ENCODE measurements at places on chromosomes 5 and 9.

DNA sequence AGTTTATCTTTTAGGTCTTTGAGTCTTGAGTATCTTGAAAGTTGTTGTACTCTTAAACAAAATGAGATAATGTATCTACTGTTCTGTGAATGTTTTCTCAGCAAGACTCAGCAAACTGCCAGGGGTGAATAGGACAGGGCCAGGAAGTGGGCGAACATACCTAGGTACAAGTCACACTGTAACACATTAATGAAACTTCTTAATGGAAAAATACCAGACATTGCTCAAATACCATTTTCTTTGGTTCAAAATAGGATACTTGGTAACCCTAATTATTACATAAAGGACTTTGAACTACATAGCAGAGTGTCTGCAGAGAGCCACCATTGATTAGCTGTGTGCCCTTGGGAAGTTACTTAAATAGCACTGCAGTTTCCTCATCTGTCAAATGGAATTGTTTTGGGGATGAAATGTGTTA lies 197.5 kb downstream of the ARHGEF28 start:
- no peak for DNase-seq

DNA sequence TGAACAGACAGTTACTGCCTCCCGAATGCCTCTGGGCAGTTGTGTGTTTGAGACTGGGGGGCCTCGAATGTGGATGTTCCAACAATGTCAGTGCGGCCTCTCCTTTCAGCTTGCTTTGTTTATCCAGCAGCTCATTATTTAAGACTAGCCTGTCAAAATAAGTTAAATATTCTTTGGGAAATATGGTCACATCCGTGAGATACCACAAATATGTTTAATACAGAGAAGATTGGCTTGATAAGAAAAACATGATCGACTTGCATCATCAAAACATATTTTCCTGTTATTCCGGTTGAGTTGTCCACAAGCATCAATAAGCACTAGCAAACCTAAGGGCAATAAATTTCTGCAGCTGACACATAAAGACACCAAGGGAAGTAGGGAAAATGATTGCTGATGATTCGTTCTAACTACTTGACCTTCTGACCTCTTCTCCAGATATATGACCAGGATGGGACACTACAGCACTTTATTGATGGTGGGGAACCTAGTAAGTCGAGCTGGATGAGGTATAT lies 66.5 kb downstream of the PRDM6 start:
- no peak for DNase-seq

DNA sequence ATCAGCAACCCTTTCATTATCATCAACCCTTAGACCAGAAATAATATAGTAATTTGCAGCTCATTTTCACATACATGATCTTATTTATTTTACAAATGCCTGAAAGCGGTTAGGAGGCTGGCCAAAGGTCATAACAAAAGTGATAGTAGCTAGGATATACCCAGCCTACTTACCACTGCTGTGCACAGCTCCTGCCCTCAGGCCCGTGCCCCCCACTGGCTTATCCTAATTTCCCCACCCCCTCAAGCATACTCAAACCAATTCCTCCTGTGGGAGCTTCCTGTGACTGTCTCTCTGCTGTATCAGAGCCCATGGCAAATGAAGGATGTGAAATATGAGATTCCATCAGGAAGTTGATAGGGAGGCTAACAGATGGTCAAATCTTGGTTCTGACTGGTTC lies 14.8 kb downstream of the FAM219A start:
- DNase-seq: no peak

- DNase-seq: no peak
Observed at GRCh38 chr5:116492776-116493175, 81.8 kb downstream of the SEMA6A start.

- DNase-seq: no peak
Observed at GRCh38 chr5:142861011-142861410, 90.8 kb downstream of the ARHGAP26 start.

GRCh38 chr9:117970276-117971050 lies 266.3 kb downstream of the TLR4 start:
- DNase-seq: no peak

- DNase-seq: peak; percentile 12
Observed at GRCh38 chr5:142472306-142472951, 147.6 kb upstream of the SPRY4 start.

GRCh38 chr5:110973510-110973909 lies 98.0 kb upstream of the TSLP start:
- DNase-seq: no peak

- DNase-seq: no peak
Observed at GRCh38 chr9:10059044-10059443, 553.8 kb downstream of the PTPRD start.

- no peak for DNase-seq
Observed at GRCh38 chr5:72433522-72433921, 73.7 kb downstream of the ZNF366 start.

DNA sequence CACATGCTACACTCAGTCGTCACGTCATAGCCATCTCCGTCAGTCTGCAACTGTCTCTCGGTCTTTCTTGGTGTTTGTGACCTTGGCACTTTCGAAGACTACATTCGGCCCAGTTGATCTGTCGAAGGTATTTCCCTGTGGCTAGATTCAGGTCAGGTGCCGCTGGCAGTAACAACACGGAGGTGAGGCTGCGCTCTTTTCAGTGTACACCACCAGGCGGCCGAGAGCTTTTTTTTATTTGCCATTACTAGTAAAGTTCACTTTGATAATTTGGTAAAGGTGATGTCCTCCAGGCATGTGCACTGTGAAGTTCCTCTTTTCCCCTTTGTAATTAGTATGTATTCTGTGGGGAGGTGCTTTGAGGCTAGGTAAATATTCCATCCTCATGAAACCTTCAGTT lies 49.7 kb downstream of the RNF130 start:
- no peak for DNase-seq

- DNase-seq: no peak
Observed at GRCh38 chr9:75019022-75019421, 9.1 kb downstream of the CARNMT1 start.

GRCh38 chr5:142095035-142095434 lies 13.5 kb upstream of the NDFIP1 start:
- DNase-seq: peak; percentile 61

GRCh38 chr5:122182491-122182921 lies 53.2 kb downstream of the ZNF474 start:
- DNase-seq: no peak

DNA sequence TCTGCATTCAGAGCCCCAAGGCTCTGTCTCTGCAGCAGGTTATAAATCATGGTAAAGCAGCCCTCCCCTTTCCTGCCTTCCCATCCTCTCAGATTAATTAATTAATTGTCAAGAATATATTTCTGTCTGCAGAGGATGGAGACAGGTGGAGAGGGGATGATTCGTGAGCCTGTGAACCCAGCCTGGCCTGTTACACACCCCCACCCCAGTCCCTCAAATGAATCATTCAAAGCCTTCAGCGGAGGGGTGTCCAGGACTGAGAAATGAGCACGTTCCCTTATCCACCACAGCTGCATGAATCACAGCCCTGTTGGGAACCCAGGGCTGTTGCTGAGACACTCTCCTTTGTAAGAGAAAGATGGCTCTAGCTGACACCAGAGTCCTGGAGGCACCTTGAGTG lies 56.0 kb downstream of the NIPAL4 start:
- no peak for DNase-seq

DNA sequence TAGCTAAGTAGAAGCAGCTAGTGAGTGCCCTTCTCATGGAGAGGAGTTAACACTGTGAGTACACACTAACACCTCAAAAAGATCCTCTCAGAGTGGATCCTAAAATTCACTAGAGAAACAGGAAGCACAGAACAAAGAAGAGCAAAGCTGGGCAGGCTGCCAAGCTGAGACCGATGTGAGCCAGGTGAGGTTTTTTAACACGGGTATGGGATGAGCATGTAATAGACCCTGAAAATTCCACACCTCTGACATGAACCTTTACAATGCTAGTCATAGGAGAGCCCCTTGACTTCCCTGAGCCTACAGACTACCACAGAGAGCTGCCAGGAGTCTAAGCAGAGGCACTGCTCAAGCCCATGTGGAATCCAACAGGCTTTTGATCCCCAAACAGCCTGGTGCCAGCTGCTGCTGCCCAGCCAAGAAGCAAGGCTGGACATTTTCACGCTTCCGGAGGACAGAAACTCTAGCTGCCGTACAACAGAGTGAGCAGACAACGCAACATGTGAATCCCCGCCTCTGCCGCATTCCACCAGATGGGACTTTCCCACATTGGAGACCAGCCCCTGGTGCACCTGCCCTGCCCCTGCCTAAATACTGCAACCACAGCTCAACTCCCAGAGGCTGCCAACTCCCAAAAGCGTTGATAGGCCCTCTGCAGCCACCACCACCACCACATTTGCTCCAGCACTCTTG lies 280.8 kb downstream of the CDH10 start:
- no peak for DNase-seq

- no peak for DNase-seq
Observed at GRCh38 chr9:113632776-113633590, 169.5 kb downstream of the RGS3 start.

GRCh38 chr5:138850865-138851435 lies 24.2 kb downstream of the LRRTM2 start:
- no peak for DNase-seq

DNA sequence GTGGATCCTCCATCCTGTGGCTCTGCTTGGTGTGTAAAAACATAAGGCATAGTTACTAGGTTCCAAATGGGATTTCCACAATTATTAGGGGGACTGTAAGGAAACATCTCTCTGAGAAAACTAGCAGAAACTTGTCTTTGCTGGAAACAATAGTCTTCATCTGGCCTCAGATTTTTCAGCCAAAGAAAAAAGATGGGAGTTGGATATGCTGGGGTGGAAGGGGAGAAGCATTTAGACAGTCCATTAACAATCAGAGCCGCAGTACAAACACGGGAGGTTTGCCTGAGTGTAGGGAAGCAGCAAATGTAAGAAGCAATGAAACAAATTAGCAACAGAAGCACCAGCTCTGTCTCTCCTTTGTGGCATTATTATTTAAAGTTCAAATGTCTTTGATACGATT lies 402.7 kb upstream of the ZNF608 start:
- DNase-seq: no peak

DNA sequence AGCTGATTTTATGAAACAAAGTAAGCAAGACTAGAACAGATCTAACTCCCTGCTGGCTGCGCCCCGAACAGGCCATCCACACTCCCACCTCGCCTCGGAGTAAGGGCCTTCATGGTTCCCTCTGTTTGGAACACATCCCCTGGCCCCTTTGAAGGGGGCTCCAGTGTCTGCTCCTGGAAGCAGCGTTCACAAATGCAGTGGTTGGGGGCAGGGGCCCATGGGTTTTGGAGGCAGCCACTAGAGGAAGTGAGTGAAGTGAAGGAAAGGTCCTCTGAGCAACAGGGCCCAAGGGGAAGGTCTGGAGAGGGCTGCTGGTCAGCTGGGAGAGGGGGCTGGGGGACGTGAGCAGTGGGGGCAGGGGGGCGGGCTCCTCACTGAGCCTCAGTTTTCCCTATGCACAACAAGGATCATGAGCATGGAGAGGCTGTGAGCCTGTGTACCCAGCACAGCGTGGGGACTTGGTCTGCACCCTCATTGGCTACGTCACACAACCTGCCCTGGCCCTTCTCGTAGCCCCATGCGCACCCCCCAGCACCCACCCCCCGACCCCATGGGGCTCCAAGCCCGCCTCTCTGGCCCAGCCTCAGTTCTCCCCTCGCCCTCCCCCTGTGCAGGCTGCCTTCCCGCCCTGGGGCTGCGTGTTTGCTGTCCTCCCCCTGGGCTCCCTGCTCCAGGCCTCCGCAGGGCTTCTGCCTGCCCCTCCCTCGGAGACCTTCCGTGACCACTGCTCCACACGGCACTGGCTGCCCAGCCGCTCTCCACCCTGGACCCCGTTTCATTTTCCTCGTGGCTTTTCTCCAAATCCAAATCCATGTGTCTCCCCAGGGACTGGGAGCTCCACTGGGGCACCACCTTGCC lies 39.5 kb downstream of the RASGEF1C start:
- no peak for DNase-seq

- no peak for DNase-seq
Observed at GRCh38 chr9:26326563-26326962, 566.0 kb downstream of the CAAP1 start.

GRCh38 chr5:146342519-146342881 lies 3.9 kb downstream of the POU4F3 start:
- DNase-seq: no peak

- no peak for DNase-seq
Observed at GRCh38 chr5:15827741-15828140, 327.8 kb downstream of the FBXL7 start.

GRCh38 chr9:137798901-137799629 lies 78.5 kb upstream of the CACNA1B start:
- no peak for DNase-seq

- DNase-seq: no peak
Observed at GRCh38 chr9:37575511-37575914, 667 bp downstream of the FBXO10 start.

DNA sequence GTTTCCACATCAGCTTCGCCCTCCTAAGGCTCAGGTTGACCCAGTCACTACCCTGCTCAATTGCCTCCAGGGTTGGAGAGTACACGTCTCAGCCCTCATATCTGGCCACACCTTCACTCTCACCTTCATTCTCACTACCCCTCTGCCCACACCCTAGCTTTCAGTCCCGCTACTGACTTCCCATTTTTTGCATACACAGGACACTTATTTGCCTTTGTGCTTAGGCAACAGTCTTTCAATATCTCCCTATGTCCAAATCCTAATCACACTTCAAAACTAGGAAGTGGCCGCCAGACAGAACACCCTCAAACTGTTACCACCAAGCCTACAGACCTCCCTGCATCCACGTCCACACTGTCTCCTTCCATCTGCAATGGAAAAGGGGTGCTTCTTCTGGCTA lies 10.9 kb downstream of the MCTP1 start:
- DNase-seq: no peak

GRCh38 chr5:164235300-164235891 lies 730.0 kb downstream of the MAT2B start:
- DNase-seq: no peak

- peak; percentile 23 for DNase-seq
Observed at GRCh38 chr9:87812375-87813118, 70.1 kb upstream of the SPATA31E1 start.

- DNase-seq: no peak
Observed at GRCh38 chr5:122121479-122122465, 7.6 kb upstream of the ZNF474 start.

DNA sequence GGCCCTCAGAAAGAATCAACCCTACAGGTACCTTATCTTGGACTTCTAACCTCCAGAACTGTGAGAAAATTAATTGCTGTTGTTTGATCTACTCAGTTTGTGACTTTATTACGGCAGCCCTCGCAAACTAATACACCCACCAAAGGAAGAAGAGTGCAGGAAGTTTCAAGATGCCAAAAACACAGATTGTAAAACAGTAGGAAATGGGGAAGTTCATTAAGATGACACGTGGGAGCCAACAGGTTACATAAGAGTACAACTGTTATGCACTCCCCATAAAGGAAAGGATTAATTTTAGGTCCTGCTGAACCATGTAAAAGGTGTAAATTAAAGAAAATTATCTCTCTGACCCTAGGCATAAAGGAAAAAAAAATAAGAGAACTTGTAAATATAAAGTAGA lies 294.3 kb downstream of the EPB41L4A start:
- DNase-seq: no peak

Data from stimulated activated CD4-positive, alpha-beta T cell treated with anti-CD3 and anti-CD28 coated beads, Interleukin-1b, Interleukin-23, amount 100 ng/mL, for 4 hours (primary cell).